ENCODE measurements at places on chromosomes 4 and X.

DNA sequence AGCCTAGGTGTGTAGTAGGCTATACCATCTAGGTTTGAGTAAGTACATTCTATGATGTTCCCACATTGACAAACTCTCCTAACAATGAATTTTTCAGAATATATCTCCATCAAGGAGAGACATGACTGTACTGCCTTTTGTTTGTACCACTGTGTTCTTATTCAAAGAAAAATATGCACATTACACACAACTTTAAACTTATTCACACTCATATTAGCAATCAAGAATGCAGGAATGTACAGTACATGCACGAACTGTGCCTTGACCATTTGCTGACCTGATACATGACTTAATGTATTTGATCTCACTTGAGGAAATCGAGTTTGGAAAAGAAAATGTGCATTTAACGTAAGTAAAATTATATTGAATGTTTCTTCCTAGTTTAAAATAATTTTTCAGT, 525.1 kb upstream of the AGA start:
- no peak for DNase-seq

- DNase-seq, result no peak
These were observed 3.5 kb upstream of the RNF212 start for GRCh38 chr4:1116838-1117237.

GRCh38 chr4:132344924-132345828, 803.9 kb upstream of the PCDH10 start:
- no peak for DNase-seq

DNA sequence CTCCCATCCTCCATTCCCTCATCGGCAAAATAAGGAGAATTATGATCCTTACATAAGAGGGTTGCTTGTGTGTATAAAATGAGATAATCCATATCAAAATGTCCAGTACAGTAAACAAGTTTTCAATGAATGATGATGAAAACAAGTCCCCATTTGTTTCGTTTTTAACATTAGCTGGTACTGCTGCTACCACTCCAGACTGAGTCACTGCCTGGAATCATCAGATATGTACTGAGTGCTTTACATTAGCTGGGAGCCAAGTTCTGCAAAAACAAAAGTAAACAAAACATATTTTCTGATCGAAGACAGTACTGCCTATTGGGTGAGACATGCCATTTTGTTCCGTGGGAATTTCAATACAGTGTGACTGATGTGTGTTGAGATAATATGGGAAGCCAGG, 123.2 kb upstream of the IGFBP7 start:
- DNase-seq, result no peak

GRCh38 chr4:54233697-54234496, 4.8 kb downstream of the PDGFRA start:
- peak; percentile 73 for DNase-seq

GRCh38 chrX:22467571-22467970, 194.9 kb downstream of the CBLL2 start:
- DNase-seq, result no peak

DNA sequence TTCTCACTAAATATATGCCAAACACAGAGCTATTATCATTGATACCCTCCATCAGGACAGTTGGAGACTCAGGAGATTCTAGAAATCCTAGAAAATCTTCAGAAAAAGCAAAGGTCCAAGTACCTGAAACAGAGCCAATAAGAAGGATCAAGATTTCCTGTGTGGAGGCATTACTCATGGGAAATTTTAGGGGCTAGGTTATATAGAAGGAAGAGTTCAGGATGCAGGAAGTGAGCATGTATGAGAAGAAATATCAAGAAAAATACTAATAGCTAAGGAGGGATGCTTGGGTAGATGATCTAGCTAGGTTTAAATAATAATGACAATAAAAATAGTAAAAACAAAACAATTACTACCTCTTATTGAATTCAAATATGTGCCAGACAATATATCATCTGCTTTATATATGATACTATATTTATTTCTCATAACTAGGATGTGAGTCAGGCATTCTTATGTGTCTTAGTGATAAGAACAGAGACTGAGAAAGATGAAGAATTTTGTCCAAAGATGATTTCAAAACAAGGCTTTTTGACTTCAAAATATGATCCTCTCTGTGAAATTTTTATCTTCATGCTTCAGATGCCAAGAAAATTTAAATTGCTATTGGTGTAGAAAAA, 66.4 kb upstream of the HHIP start:
- DNase-seq, result no peak

- no peak for DNase-seq
These were observed 1804.7 kb downstream of the STIM2 start for GRCh38 chr4:28665306-28665705.

GRCh38 chrX:53319614-53320542, 38.5 kb upstream of the IQSEC2 start:
- DNase-seq, result no peak

DNA sequence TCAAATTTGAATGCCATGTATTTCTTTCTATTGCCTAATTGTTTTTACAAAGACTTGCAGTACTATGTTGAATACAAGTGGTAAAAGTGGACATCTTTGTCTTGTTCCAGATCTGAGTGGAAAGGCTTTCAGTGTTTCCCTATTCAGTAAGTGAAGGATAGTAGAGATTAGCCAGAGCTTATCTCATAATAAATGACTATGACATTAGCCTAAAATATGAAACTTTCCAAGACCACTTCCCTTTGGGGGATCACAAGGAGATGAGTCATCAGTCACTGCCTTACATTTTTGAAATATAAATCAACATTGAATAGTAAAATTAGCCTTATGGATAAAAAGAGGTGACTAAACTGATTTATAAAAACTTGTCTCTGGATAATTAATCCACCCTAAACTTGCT, 554.1 kb upstream of the MAGEB2 start:
- DNase-seq, result no peak

DNA sequence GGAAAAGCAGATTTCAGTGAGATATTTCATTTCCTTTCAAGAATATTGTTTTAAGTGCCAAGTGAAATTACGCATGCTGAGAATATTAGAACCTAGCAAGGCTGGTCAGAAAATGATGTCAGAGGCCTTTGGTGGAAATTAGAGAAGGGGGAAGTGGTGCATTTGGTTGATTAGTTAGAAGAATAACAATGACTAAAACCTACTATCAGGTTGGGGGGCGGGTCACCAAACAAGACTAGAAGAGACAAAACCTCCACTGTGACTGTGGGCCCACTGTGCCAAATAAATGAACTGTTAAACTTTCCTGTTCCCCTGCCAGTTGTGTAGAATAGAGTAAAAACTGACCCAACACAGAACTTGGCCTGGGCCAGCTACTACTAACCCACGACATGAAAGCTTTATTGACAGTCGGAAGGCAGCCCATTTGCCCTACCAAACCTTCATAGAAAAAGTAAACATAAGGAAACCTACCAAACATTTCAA, 2.9 kb downstream of the RAPGEF2 start:
- no peak for DNase-seq

GRCh38 chr4:16136311-16136710, 52.5 kb upstream of the PROM1 start:
- DNase-seq, result no peak

GRCh38 chr4:101621120-101621519, 169.4 kb upstream of the BANK1 start:
- no peak for DNase-seq

GRCh38 chrX:104913348-104913747, 307.1 kb downstream of the TEX13A start:
- no peak for DNase-seq

- peak; percentile 61 for DNase-seq
These were observed 829 bp downstream of the ELOVL6 start for GRCh38 chr4:110197529-110198042.

DNA sequence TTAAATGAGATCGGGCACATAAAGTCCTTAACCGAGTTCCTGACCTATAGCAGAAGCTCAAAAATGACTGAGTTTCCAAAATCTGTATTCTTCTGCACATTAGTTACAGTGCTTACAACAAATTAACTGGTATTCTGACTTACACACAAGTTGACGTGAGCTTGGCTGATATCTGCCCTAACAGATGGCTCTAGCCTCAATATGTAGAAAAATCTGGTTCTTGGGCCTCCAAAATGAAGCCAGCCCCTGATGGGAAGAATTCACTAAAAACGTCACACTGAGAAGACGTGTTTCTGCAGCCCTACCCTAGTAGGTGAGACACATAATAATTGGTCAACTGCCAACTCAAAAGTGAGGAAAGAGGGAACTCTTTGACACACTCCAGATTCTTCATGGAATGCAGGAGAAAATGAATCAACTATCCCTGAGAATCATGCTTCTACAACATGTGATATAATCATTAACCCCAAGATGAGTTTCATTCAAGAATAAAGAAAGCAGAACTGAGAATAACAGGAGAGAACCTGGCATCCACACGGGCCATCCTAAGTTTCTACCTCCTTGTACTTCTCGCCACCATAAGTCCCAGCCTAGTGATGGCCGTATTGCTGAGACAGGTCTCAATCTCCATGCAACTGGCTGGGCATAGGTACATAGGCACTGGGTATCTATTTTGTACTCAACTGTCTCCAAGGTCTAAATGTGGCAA, 8.2 kb downstream of the STX18 start:
- DNase-seq, result no peak

DNA sequence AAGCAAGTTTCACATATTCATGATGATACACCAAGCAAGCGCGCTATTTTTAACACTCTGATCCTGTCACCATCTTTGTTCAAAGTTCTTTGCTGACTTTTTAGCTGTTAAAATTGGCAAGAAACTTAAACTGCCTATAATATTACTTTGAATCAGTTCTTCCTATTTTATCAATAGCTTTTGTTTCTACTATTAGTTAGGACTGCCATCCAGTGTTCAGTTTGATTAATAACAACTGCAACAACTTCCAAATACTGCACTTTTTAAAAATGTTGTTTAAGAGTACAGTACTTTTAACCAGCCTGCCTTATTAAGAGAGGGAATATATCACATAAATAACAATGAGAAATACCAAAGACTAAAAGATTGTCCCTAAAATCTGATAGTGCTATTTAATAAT, 614.3 kb downstream of the FAM133A start:
- no peak for DNase-seq

DNA sequence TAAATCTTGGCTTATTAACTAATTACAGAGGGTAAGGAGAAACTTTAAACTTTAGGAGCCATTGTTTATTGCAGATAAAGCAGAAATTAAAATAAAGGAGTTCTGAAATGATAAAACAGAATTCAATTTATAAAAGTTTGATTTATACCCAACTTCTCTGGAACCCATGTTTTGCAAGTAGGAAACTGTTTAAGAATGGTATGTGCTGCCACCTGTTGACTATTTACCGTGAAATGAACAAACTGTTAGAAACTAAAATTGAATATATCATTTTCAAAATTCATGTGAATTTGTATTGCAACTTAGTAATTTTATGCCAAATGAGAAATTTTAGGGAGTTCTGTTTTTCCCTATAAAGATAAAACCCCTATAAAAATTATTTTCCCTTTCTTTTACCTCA, 11.0 kb upstream of the TBC1D8B start:
- no peak for DNase-seq

DNA sequence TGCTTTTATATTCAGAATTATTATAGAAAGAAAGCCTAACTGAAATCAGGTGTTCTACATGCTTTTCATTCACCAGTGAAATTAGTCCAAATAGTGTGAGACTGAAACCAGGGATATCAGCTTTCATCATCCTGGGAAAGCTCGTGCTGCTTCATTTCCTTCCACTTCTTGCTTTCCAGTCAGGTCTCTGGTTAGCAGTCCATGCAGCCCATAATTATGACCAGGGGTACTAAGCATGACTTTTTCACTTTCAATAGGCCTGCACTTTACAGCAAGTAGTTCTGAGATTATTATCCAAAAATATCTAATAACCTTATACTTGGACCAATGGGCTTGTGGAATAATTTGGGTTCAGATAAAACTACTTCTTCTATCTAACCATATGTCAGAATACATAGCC, 673.2 kb upstream of the MAGEB2 start:
- no peak for DNase-seq

DNA sequence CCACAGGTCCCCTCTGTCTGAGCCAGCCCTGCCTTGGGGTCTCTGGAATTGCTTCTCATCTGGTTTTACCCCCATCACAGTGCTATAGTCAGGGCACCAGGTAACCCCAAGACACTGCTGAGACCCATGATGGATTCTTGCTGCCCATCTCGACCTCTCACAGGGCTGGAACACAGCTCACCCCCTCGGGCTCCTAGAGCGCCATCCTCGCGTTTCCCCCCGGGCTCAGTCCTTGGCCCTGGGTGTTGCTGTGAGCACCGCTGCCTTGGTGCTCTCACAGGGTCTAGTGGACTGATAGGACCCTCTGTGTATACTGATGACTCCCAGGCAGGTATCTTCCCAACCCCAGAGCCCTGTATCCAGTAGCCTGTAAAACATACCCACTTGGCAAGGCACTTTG, 8.8 kb downstream of the MAEA start:
- no peak for DNase-seq

DNA sequence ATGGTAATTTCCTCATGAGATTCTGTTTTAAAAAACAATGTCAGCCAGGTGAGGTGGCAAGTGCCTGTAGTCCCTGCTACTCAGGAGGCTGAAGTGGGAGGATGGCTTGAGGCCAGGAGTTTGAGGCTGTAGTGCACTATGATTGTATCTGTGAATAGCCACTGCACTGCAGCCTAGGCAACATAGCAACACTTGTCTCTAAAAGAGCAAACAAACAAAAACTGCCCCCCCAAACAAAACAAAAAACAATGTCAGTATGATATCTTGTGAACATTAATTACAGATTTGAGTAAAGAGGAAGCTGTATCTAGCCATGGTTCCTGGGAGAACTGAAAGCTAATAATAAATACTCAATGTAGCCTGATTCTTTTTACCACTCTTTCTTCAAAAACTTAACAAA, 6.8 kb upstream of the MSL3 start:
- DNase-seq, result no peak

DNA sequence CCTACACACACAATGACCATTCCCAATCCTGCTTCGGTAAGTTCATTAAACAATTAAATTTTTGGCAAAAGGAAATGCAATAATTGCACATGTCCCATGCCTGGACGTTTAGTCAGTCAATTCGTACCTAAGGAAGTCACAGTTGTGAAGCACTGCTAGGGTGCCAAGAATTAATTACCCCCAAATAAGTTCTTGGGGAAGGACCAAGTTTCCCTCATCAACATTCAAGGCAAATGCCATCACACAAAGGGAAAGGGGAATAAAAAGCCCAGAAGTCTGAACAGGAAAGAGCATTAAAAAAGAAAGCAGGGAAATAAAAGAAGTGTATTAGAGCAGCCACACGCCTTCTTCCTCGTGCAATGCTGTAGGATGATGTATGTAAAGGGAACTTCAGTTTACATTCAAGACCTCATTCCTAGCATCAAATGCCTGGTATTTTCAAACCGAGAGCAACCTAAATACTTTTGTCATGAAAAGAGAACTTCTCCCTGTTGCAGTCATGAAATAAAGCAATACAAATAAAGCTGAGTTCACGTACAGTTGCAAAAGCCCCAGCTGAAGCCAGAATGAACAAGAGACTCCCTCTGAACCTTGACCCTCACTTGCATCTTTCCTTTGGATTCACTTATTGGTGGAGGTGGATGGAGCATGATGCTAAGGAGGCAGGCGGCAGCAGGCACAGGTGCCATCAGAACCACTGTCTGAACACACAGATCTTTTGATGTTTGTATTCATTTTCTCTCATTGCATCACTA, 124.0 kb upstream of the PPARGC1A start:
- DNase-seq, result no peak

- DNase-seq, result no peak
These were observed 14.0 kb upstream of the ADH5 start for GRCh38 chr4:99102634-99103033.

- DNase-seq, result no peak
These were observed 95.8 kb upstream of the ELOVL6 start for GRCh38 chr4:110294165-110294564.
